CD4-positive, alpha-beta T cell treated with Interleukin-15 for 4 hours (primary cell): ENCODE measurements at places on chromosomes 7 and 10.

DNA sequence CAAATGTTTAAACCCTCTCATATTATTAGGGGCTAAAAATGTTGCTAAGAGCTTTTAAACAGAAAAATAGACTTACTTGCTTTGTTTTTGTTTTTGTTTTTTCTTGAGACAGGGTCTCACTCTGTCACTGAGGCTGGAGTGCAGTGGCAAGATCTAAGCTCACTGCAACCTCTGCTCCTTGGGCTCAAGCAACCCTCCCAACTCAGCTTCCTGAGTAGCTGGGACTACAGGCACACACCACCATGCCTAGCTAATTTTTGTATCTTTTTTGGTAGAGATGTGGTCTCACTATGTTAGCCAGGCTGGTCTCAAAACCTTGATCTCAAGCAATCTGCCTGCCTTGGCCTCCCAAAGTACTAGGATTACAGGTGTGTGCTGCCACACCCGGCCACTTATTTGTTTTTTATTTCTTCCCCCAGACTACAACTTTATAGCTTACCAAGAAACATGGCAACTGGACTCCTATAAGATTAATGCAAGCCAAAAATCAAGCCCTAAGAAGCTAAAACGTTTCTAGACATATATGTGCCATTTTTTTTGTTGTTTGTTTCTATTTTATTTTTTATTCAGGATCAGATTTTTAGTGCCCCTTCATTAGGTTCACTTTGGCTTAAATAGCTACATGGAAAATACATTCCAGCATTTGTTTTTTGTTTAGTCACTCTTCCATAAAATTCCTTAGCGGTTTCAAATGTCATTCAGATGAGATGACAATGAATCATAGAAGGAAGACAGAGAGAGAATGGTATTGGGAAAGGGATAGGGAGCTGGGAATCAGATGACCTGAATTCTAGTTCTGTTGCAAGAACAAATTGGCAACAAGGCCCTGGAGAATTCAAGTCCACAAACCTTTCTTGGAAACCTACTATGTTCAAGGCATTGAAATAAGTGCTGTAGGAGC, 163.4 kb upstream of the MKLN1 start:
- no peak for DNase-seq

DNA sequence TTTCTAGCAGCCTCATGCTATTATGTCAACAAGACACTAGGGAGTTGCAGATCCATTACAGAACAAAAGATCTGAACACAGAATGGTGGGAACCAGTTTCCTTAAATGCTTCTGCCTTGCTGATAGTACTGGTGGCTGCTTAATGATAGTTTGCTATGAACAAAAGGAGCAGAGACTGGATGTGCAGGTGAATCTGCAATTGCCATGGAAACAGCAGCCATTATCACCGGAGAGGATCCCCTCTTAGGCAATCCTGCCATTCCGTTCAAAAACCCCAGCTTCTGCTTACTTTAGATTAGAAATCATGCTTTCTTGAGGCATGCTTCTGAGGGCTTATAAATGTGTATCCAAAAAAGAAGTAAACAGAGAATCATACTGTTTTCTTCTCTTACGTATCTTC, 80.0 kb upstream of the PRKAR2B start:
- no peak for DNase-seq

DNA sequence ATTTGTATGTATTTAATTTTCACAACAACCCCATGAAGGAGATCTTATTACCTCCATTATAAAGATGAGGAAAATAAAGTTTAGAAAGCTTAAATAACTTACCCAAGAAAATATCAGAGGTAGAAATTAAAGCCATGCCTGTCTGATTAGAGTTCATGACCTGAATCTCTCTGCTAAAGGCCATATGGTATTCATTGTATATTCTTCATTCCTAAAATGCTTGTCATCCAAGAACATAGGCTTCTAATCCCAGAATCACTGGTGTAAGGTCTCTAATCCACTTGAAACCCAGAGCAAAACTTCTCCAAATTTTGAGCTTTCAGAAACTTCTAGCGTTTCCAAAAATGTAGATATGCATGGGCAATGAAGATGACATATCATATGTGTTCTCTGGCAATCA, 72.3 kb upstream of the YAE1 start:
- DNase-seq: no peak

- DNase-seq: no peak
Measured at GRCh38 chr10:117617659-117618058, 75.1 kb downstream of the EMX2 start.

- no peak for DNase-seq
Measured at GRCh38 chr7:13414661-13415107, 574.8 kb downstream of the ETV1 start.

- DNase-seq: peak; percentile 86
Measured at GRCh38 chr10:73991884-73992245, 6.1 kb upstream of the VCL start.

GRCh38 chr7:22433710-22434460, 66.1 kb downstream of the STEAP1B start:
- no peak for DNase-seq

- DNase-seq: no peak
Measured at GRCh38 chr10:6054884-6055283, 7.3 kb downstream of the IL2RA start.

GRCh38 chr7:4045975-4046374, 636.1 kb upstream of the FOXK1 start:
- no peak for DNase-seq

- DNase-seq: no peak
Measured at GRCh38 chr7:80161466-80161865, 26.8 kb downstream of the GNAI1 start.

GRCh38 chr7:867406-868188, 8.8 kb upstream of the GET4 start:
- no peak for DNase-seq

GRCh38 chr7:79035858-79036257, 417.6 kb downstream of the MAGI2 start:
- no peak for DNase-seq

- DNase-seq: no peak
Measured at GRCh38 chr7:2445047-2445446, 31.2 kb downstream of the GRIFIN start.

DNA sequence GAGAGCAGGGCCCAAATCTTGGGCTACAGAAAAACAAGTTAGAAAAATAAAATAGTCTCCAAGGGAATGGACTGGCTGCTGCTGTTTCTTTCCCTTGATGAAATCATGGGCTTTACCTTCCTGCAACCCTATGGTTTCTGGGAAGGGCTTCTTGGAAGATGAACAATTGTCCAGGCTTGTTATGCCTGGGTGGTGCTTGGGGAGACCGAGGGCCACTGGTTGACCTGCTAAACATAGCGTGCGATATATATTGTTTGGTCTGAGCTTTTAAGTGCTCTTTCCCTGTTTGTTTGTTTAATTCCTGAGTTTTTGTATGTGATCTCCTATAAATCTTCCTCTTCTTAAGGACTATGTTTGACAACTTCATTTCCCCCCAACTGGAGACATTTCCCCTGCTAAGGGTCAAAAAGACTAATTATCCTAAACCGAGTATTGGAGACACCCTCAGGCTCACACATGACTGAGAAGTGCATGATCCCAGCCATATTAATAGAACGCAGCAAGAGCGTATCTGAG, 37.9 kb downstream of the SLC25A28 start:
- DNase-seq: no peak

DNA sequence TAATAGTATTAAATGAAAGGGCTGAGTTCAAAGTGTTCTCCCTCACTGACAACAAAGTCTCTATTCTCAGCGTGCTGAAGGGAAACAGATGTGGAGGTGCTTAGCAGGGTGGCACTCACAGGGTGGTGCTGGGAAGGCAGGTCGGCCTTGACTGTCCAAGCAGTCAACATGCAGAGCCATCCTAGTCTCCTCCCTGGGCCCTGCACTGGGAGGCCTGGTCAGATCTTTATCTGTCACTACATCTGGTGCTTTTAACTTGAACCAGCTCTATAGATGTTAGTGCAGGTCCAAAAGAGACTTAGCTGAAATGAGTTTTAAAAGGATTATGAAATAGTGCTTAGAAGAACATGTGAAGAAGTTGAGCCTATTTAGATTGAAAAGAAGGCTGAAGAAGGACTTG, 82.1 kb downstream of the AVL9 start:
- DNase-seq: no peak

- DNase-seq: no peak
Measured at GRCh38 chr7:43314379-43315158, 202.1 kb downstream of the HECW1 start.

GRCh38 chr10:91434041-91434440, 23.9 kb downstream of the HECTD2 start:
- DNase-seq: no peak

DNA sequence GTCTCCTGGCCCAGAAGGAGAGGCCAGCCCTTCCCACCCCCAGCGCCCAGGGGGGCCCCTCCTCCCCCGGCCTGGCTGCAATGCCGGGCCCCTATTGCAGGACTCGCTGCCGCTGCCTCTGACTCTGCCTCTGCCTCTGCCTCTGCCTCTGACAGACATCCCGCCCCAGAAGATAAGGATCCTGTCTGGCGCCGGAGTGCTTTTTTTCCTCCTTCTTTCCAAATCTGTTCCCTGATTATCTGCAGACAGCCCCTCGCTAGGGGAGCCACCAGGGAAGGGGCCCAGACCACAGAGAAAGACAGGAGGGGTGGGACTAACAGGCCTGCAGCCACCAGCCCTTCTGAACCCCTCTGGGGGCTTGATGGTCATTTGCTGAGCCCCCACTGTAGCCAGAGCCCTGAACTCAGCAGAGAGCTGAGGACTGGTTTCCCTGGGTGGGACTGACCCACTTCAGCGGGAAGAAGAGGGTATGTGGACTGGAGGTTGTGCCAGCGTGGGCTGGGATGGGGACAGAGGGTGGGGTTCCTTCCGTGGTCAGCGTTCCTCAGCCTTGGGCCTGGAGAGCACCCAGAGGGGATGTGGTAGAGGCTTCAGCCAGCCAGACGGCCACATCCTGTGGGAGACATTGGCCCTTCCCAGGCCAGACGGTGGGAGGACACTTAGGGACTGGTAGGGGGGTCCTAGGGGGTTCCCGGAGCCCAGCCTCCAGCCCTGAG, 22.8 kb downstream of the UNC5B start:
- no peak for DNase-seq

DNA sequence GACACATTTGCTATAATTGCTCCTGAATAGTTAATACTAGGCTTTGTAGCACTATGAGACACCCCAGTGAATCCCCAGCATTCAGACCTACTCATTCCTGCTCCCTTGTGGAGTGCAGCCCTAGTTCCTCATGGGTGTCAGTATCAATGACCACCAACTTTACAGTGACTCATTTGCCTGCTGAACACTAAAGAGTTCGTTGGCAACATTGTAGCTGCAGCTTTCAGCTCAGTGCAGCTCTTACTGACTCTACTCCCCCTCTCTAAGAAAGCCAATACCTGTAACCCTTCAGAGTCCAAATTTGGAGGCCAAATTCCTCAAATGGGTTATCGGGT, 127.1 kb upstream of the MTPN start:
- DNase-seq: no peak

GRCh38 chr7:134365341-134366054, 48.8 kb upstream of the SLC35B4 start:
- no peak for DNase-seq

DNA sequence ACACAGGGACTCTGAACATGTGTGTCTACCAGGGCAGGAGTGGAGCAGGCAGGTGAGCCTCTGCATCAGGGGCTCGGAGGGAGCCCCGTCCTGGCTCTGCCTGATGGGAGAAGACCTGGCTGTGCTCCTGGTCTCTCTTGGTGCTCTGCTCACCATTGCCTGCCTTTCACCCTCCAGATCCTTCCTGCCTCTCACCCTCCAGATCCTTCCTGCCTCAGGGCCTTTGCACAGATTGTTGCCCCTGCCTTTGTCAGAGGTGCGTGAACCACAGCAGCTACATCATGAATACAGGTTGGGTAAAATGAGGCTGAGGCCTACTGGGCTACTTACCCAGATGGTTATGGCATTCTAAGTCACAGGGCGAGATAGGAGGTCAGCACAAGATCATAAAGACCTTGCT, 16.6 kb downstream of the COL26A1 start:
- DNase-seq: no peak

GRCh38 chr10:126243971-126244370, 144.3 kb downstream of the ADAM12 start:
- DNase-seq: no peak

GRCh38 chr10:88608052-88608732, 21.6 kb downstream of the LIPJ start:
- no peak for DNase-seq

DNA sequence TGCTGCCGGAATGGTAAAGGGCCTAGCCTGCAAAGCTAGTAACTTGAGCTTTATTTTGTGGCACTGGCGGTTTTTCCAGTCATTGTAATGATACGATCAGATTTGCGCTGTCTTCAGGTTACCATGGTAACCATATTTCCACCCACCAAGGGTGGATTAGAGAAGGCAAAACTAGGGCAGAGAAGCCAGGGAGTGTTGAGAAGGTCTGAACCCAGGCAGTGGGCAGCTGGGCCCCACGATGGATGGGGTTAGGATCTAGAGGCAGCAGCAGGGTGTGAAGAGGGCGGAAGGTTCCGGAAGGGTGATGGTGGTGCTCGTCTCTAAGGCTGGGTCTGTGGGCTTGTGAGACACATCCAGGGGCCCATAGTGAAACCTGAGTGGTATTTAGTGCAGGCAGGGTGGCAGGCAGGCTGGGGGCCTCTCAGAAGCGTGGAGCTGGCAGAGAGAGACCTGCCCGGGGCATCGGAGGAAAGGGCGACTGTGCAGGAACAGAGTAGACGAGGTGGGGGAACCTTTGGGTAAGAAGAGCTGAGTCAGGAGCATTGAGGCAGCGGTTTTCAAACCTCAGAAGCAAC, 87.9 kb upstream of the GTF2I start:
- peak; percentile 52 for DNase-seq

- DNase-seq: no peak
Measured at GRCh38 chr10:69269761-69270160, 8.5 kb upstream of the HK1 start.

- DNase-seq: no peak
Measured at GRCh38 chr10:130212746-130213145, 76.6 kb downstream of the GLRX3 start.

DNA sequence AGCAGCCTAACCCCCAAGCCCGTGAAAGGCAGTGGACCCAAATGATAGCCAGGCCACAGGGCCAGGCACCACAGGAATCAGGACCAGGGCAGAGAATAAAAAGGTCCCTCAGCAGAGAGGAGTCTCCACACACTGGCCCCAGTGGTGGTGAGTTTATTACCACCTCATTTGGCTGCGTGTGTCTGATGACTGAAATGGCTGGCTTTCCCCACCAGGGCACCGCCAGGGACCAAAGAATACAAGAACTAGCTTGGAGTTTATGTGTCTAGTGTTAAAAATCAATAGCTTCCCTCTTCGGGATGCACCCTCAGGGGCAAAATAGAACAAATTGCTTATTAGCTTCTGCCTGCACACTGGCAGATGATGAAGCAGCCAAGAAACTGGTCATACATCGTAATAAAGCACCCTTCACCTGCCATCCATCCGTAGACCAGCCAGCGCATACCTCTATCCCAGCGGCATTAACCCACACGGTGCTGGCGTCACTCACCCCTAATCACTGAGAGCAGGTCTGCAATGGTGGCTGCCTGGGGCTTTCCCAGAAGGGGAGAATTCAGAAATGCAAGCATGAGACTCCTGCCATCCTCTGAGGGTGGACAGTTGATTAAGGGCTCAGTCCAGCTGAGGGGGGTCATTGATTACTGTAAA, 223.7 kb upstream of the ZMIZ1 start:
- DNase-seq: no peak

- no peak for DNase-seq
Measured at GRCh38 chr7:48088559-48089045, 463 bp upstream of the UPP1 start.
